ENCODE measurements at places on chromosomes 7 and 10. TPM values are rescaled to one million over a fixed set of nuclear protein-coding genes. Genes with fewer than 3 reads are reported as not detected.

Gene DDC
- not detected for total RNA-seq

Gene KLLN
- total RNA-seq: 0.19 TPM

Gene FGFBP3
- total RNA-seq: 0.22 TPM

Gene BLNK
- 1.4 TPM for total RNA-seq

Gene TRPV5
- not detected for total RNA-seq
